Activated T-helper 17 cell treated with anti-CD3 and anti-CD28 coated beads, Interleukin-2, amount 50 U/mL, for 72 hours (primary cell): ENCODE measurements at places on chromosomes 4 and X. TPM values are rescaled to one million over a fixed set of nuclear protein-coding genes. Genes with fewer than 3 reads are reported as not detected.

GRCh38 chr4:141283563-141283962, 62.9 kb downstream of the ZNF330 start:
- no peak for ATAC-seq

DNA sequence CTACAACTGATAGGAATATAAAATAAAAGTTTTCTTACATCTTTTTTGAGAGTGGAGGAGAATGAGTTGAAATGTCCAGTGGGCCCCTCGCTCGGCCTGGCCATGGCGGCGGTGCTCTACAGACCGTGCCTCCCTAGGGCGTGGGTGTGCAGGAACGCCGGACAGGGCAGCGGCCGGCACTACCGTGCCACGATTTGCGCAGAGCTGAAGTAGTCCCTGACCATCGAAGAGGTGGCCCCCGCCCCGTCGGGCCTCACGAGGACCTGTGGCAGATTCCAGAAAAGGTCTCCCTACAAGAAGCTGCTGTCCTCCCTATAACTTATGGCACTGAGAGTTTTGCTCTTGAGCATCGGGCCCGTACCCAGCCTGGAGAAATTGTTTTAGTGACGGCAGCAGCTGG, 228.9 kb upstream of the ARHGAP24 start:
- no peak for ATAC-seq

DNA sequence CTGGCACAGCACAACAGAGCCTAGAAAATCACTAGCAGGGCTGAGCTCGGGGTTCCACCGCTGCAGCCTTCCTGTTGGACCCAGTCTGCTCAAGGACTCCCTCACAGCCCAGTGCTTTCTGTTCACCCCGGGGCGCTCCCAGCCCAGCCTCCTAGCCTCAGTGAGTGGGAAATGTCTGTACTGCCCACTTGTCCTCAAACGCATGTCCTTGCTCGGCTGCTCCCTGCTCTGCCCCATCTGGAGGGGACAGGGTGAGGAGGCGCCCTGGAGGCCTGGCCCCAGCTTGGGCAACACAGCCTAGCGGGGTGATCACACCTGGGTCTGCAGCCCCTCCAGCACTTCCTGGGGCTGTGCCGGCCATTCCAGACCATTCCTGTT, 11.9 kb upstream of the CCNQ start:
- ATAC-seq, result no peak

DNA sequence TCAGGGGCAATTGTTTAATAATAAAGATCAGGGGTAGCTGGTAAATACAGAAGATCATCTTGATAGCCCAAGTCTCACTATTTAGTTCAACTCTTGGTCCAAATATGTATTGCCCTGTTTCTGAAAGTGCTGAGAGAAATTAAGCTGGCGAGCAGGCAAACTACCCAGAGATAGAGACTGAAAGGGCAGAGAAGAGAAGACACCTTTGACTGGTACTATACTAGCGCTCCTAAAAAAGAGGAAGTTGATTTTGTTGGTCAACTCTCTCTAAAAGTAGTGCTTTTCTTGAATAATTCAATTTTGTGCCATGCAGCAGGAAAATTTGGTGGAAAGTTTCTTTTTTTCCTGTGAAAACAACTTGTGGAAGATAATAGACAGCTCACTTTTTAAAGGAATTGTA, 64.0 kb downstream of the IGSF1 start:
- ATAC-seq, result no peak

- no peak for ATAC-seq
Observed at GRCh38 chrX:93120805-93121204, 552.6 kb downstream of the NAP1L3 start.

DNA sequence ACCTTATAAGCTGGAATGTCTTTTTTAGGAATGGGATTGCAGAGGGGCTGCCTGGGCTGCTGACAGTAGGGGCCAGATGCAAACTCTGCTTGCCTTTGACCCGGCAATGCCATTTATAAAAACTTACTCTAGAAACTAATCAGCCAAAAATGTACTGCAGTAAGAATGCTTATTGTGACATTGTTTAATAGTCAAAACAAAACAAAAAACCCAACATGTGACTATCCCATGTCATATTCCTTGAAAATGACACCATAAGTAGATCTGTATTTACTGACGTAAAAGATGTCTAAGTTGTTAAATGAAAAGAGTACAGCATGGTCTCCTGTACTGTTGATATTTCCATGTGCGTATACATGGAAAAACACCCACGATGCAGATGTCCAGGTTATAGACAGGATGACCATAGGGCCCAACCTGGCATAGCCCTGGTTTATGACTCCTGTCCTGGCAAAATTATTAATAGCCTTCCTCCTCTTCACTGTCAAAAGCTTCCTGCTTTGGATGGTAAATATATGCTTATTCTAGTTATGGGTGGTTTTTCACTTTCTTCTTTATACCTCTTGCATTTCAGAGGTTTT, 138.9 kb downstream of the PTTG2 start:
- ATAC-seq, result no peak

GRCh38 chr4:87209696-87210095, 10.7 kb downstream of the KLHL8 start:
- ATAC-seq, result no peak

DNA sequence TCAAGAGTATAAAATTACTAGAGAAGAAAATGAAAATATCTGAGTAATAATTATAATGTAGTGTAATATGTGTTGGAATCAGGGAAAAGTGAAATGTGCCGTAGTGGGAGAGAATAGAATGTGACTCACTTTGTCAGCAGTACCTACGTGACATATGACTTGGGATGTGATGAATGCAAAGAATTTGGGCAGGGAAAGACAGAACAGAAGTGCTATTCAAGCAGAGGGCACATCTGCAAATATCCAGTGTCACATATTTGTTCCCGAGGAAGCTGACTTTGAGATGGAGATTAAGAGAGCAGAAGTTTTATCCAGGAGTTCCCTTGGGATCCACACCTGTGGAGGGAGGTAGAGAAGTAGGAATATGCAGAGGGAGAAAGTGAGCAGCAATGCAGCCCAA, 69.3 kb upstream of the HS3ST1 start:
- no peak for ATAC-seq

GRCh38 chr4:185510806-185511205, 24.5 kb downstream of the PDLIM3 start:
- no peak for ATAC-seq

DNA sequence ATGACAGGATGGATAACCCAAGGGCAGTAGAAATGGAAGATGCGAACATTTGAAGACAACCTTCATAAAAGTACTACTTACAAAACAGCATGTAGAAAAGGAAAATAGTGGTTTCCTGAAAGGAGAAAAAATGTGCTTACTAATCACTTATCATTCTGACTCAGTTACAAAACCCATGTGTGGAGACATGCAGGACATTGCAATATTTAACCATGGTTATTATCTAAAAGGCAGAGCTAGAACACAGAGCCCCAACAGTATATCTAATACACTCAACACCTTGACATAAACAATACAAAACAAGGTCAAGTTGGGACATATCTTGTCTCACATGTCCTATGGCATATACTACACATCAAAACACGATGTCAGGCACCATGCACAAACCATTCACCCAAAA, 55.9 kb downstream of the EIF4E start:
- peak; percentile 29 for ATAC-seq

- ATAC-seq, result no peak
Observed at GRCh38 chr4:24743206-24743605, 52.2 kb upstream of the SOD3 start.

DNA sequence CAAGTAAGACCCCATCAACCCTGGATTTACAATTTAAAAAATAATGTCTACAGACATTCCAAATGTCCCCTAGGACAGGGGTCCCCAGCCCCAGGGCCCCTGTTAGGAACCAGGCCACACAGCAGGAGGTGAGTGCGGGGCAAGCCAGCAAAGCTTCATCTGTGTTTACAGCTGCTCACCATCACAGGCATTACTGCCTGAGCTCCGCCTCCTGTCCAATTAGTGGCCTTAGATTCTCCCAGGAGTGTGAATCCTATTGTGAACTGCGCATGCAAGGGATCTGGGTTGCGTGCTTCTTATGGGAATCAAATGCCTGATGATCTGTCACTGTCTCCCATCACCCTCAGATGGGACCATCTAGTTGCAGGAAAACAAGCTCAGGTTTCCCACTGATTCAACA, 146.1 kb downstream of the ATP10D start:
- ATAC-seq, result no peak

DNA sequence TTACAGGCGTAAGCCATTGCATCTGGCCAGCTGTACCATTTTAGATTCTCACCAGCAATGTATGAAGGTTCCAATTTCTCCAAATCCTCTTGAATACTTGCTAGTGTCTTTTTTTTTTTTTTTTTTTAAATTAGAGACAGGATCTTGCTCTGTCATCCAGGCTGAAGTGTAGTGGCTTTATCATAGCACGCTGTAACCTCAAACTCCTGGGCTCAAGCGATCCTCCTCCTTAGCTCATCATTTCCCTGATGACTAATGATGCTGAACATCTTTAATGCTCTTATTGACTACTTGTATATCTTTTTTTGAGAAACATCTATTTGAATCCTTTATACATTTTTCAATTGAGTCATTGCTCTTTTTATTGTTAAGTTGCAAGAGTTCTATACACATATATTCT, 40.3 kb downstream of the HDAC8 start:
- ATAC-seq, result no peak

GRCh38 chr4:103075435-103075893, 1.1 kb downstream of the SLC9B2 start:
- no peak for ATAC-seq

DNA sequence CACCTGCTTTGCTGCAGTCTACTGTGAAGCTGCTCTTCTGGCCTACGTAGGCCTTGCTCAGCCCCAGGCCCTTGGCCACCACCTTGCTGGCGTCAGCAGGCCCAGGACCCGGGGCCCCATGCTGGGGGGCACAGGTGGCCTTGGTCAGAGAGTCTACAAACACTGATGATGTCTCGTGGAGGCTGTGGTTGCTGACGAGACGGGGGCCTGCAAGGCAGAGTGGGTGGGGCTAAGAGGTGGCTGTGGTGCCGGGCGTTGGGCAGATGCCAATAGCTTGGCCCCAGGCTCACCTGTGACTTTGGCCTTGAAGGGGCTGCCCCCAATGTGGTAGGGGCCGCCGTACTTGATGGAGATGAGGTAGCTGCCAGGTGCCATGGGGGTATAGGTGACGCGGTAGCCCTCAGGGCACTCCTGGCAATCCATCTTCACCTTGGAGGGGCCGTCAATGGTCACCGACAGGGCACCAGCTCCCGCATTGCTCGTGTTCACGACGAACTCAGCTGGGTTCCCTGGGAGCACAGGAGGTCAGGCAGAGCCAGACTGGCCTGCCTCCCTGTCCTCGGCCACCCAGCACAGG, 25.0 kb downstream of the FLNA start:
- no peak for ATAC-seq

DNA sequence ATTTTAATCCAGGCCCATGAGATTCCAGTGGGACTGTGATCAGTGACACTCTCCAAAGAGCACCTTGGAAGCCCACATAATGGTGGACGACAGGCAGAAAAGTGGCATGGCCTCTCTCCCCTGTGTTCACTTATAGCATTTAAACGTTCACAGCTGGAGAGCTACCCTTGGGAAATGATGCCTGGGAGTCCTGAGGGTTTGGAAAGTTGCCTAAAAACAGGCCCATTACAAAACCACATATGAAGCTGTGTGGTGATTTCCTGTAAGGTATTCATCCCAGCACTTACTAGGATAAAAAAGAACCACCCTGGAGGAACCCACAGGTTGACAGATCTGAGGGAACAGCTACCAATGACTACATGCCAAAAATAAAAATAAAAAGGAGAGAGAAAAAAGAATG, 193.2 kb downstream of the RASL11B start:
- no peak for ATAC-seq

- no peak for ATAC-seq
Observed at GRCh38 chrX:73683236-73683859, 120.4 kb downstream of the CHIC1 start.

GRCh38 chr4:113955948-113956347, 23.5 kb downstream of the ARSJ start:
- ATAC-seq, result no peak

- no peak for ATAC-seq
Observed at GRCh38 chr4:98242538-98242937, 18.6 kb upstream of the RAP1GDS1 start.

GRCh38 chr4:58776627-58777026, 1666.4 kb upstream of the IGFBP7 start:
- no peak for ATAC-seq

- no peak for ATAC-seq
Observed at GRCh38 chr4:8325291-8325973, 55.9 kb downstream of the HTRA3 start.

DNA sequence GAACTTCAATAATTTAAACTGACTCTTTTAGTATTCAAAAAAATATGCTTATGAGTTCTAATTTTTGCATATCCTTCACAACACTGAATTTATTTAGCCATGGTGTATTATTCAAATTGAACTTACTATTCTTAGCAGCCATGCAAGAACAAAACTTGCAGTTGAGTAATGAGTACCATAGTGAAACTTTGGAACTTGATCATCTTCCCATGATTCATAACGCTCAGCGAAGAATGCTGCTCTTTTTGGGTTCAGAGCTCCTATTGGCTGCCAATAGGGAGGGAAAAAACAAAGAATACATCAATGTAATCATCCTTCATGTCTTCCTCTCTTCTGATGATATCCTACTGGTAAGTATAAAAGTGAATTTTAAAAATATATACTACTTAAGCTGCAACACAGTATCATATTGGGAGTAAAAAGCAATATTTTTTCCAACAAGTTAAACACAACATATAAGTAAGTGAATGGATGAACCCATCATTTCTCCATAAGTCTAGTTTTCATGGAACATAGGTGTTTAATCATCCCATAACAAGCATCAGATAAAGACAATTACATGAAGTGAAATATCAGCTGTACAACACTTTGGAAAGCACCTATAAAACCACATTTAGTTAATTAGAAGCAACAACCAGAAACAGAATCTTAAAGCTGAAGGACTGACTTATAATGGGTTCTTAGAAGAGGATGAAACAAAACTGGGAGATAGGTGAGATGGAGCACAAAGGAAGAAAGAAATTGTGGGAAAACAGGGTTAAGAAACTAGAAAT, 145.2 kb upstream of the MAB21L2 start:
- ATAC-seq, result peak; percentile 97

GRCh38 chr4:107519053-107519452, 201.0 kb downstream of the PAPSS1 start:
- no peak for ATAC-seq

Gene FSTL5
- not detected for total RNA-seq

Gene TMEM47
- total RNA-seq, result not detected

Gene SLC39A8
- 56.4 TPM for total RNA-seq

Gene FAM47A
- not detected for total RNA-seq

Gene ALAS2
- not detected for total RNA-seq

Gene HTN3
- not detected for total RNA-seq

Gene MTTP
- 0.53 TPM for total RNA-seq

Gene DGKK
- total RNA-seq, result not detected

Gene GPR82
- total RNA-seq, result not detected
